ENCODE measurements at places on chromosomes 3 and 15. TPM values are rescaled to one million over a fixed set of nuclear protein-coding genes. Genes with fewer than 3 reads are reported as not detected.

The THPO gene
- not detected for polyA plus RNA-seq

The NXPE3 gene
- 35.8 TPM for polyA plus RNA-seq

The CCR2 gene
- polyA plus RNA-seq: 181 TPM

The AADACL2 gene
- not detected for polyA plus RNA-seq

The ACSBG1 gene
- not detected for polyA plus RNA-seq

The CDCP1 gene
- 0.38 TPM for polyA plus RNA-seq

DNA sequence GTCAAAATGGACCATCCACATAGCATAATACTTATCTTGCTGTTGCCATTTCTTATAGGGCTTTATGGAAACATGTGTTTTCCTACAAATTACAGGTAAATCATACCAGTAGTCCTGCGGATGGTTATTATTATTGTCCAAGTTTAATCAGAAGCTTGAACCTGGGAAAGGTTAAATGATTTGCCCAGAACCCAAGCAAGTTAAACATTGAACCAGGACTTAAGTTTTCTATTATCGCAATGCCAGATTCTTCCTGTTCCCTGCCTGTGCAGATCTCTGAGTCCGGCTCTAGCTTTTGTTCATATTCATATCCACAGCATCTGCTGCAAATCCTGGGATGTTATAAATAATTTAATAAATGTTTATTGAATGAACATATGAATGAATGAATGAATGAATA lies 12.5 kb downstream of the LPP start:
- no peak for DNase-seq

GRCh38 chr15:96560246-96560895 lies 229.9 kb downstream of the NR2F2 start:
- DNase-seq: no peak

DNA sequence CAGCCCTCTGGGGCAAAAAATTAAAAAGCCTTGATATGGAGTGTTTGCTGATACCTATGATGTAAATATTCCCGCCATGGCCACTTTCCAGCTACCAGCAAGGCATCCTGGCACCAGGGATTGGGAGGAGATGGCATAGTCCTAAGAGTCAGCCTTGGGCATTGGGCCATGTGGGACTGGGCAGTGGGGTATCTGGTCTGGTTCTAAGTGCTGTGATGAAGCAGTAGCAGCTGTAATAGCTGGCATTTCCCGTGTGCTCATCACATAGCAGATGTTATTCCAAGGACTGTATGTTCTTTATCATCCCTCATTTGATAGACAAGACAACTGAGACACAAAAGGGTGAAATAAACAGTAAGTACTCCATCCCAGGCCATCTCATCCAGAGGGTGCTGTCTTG lies 6.9 kb upstream of the SACM1L start:
- no peak for DNase-seq

DNA sequence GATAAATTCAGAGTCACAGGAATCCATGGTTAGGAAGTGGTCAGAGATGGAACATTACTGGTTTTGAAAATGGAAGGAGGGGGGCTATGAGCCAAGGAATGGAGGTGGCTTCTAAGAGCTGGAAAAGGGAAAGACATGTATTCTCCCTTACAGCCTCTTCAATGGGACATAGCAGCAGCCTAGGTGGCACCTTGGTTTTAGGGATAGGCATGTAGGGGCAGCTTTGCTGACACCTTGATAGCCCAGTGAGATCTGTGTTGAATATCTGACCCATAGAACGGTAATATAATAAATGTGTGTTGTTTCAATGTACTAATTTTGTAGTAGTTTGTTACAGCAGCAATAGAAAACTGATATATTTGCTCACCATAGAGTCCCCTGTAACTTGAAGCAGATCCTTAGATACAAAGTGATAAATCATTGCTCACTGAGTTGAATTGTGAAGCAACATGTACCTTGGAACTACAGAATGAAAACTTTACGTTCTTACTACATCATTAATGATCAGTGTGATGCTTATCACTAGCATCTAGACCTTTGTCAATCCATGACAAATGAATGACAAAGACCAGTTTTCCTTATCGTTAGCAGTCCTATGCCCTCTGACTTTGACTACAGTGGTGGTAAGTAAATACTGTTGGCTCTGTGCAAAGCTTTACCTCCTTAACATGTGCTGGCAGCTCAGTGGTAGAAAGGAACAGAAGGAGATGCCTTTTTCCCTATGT lies 53.8 kb downstream of the TMEM45A start:
- DNase-seq: no peak

GRCh38 chr3:19711160-19711782 lies 222.7 kb downstream of the EFHB start:
- DNase-seq: no peak

- no peak for DNase-seq
These were observed 9.4 kb downstream of the TMOD2 start for GRCh38 chr15:51760805-51761204.
